ENCODE measurements at places on chromosomes 1 and 21.

GRCh38 chr1:6603238-6603914 lies 707 bp upstream of the KLHL21 start:
- DNase-seq = peak; percentile 72

DNA sequence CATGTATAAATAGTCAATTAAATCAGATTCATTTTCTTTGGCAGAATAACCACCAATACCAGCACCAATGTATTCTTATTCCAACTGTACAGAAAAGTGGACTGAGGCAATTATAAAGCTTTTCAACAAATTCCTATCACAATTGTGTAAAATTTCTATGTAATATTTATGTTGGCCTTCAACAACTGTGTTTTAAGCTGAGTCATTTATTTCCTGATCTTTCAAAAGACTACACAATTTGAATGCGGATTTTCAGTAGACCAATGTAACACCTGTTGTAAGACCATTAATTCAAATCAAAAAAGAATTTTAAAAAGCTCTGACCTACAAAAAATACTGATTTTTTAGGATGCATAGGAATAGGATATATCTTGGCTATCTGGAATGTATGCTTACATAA lies 25.5 kb downstream of the GPATCH2 start:
- no peak for DNase-seq

DNA sequence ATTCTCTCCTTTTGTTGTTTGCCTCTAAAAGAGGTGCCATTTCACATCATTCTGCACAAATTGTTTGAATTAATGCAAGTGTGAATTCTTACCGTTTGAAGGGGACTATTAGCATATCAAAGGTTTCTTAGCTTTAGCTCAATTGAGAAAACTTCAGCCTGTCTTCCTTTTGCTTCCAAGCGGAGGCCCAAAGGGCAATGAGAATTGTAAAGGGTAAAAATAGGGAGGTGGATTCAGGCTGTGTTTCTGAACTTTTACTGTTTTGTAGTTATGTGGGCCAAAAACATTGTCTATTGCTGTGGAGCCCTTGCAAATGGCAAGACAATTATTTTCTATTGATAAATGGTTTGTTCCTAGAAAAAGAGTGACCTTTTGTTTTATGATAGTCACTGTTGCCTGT lies 3.6 kb downstream of the ADGRL2 start:
- no peak for DNase-seq

DNA sequence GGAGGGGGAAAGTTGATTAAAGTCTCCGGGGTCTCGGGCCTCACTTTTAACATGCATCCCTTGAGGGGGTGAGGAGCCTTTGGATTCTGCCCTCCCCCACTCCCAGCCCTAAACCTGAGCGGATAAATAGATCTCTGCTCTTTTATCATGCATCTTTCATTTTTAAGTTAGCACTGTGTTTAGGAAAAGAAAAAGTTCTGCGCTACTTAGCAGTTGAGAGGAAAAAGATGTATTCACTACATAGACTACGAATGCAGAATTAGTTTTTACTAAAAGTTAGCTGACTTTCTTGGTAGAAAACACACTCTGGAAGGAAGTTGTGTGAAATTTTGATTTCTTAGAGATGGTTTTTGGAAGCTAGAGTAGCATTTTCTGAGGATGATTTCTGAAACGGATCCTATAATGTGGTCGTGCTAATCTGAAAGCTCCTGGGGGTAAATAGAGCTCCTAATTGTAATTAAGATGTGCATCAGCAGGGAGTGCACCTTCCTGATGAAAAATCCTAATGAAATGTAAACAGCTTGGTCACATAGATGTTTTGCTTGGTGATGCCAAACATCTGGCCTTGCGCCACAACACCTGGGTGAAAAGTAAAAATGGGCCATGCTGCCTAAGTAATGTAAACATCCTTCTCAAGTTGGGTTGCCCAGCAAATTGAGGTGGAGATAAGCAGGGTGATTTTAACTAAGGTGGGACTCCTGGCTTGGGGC lies 1.8 kb downstream of the ROR1 start:
- DNase-seq = no peak

DNA sequence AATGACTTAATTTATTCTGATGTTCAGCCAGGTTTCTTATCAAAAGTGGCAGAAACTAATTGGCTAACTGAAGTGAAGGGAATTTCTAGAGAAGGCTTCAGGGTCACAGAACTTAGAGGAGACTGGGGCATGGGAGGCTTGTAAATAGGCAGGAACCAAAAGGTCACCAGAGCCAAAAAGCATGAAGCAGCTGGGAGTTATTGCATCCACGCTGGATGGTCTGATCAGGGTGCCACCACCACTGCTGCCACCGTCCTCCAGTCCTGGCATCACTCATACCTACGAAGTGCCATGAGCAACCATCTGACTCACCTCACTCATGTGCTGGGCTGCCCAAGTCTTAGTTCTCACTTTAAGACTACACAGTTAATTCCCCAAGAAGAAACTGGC lies 82.5 kb upstream of the DPH5 start:
- DNase-seq = no peak

- DNase-seq = no peak
These were observed 3.1 kb upstream of the LMNA start for GRCh38 chr1:156111355-156111962.

- DNase-seq = no peak
These were observed 8.9 kb downstream of the VTCN1 start for GRCh38 chr1:117201808-117202207.

DNA sequence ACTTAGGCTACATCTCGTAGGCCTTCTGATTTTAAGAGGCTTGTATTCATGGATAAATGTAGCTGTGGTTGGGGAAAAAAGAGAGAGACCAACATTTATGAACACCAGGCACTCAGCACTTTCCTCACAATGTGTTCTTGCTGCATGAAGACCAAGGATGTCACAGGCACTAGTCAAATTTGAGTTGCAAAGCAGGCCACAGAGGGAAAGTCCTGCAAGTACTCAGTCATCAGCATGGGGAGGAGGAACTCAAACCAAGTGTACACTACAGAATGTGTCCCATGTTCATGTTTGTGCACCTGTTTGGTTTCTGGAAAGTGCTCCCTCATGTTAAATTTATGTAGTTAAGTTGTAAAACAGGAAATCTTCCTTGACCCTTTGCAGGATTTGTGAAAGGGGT lies 8.7 kb upstream of the MAP3K7CL start:
- no peak for DNase-seq

- DNase-seq = no peak
These were observed 7.6 kb downstream of the GNB1 start for GRCh38 chr1:1883092-1883873.

GRCh38 chr1:108575375-108575774 lies 15.5 kb downstream of the EEIG2 start:
- peak; percentile 24 for DNase-seq

DNA sequence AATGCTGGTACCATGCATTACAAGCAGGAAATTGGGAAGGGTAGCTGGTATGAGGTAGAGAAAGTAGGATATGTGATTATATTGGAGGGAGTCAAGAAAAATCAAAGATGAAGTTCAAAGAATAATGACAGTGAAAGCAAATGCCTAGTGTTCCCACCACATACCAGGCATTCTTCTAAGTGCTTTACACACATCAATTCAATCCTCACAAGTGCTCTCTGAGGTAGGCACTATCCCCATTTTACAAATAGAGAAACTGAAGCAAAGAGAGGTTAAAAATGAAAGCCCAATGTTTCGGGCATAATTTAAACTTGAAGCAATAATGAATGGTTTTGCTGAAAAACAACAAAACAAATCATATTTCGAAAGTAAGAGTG lies 40.1 kb upstream of the MCOLN3 start:
- no peak for DNase-seq

- DNase-seq = no peak
These were observed 14.1 kb upstream of the KIAA0040 start for GRCh38 chr1:175206687-175207086.

DNA sequence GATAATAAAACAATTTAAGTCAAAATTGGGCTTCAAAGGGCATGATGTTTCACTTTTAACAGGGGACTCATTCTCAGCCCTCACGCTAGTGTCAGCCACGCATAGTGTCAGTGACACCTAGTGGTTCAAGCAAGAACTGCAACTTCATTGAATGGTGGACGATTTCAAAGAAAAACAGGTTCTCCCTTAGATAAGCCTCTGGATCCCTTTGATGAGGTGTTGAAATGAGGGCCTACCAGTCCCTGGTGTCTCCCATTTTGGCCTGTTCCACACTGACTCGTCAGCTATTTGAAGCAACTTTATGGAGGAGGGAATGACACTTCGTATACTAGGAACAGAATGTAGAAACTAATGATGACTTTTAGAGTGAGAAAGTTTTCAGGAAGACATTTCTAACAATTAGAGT lies 56.2 kb downstream of the FCRL5 start:
- DNase-seq = peak; percentile 6

GRCh38 chr1:84300501-84300900 lies 1.0 kb upstream of the SAMD13 start:
- no peak for DNase-seq

DNA sequence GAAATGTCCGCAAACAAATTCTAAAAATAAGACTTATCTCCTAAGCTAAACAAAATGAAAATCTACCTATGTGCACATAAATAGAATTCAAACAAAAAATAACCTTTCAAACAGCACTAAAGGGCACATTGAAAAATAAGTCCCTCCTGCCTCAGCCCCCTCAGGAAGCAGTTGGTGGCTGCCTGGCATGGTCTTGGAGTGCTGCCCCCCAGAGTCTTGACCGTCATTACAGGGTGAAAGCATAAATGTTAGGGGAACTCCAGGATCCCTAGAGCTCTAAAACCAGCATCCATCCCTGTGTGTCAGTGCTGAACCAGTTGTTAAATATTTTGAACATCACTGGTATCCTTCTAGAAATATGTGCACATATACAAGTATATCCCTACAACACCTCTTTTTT lies 6.5 kb upstream of the NPL start:
- no peak for DNase-seq

- DNase-seq = no peak
These were observed 22.3 kb downstream of the IL6R start for GRCh38 chr1:154427173-154428139.

- DNase-seq = no peak
These were observed 282.2 kb downstream of the PLPP3 start for GRCh38 chr1:56297208-56297607.

DNA sequence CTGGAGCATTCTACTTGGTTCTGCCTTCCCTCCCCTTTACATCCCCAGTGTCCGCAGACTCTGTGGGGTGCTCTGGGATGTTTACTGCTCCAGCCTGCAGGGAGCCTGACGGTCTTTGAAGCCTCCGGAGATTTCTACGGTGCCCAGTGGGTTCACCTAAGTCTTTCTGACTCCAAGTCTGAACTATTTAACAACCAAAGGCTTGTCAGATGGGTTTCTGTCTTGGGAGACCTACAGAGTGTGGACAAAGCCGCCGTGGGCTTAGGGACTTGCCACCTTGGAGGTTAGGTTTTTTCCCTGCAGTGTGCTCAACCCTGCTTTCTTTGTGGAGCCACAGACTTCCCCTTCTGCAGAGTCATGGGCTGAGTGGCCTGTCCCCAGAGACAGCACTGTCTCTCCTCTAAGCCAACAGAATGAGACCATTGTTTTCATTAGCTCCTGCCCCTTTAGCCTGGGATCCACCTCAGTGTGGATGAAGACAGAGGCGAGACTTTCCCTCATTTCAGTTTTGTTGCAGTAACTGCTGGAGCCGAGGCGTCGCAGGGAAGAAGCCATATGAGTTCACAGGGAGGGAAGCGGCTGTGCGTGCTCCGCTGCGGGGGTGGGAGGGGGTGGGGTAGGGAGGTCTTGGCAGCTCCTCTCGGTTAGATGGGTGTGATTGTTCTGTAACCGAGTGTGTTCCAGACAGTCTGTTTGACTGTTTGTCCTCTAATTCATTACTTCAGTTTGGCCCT lies 120.7 kb downstream of the CNIH3 start:
- DNase-seq = peak; percentile 74

- no peak for DNase-seq
These were observed 46.0 kb upstream of the FOXO6 start for GRCh38 chr1:41315146-41315822.

GRCh38 chr1:208115924-208116640 lies 128.1 kb downstream of the PLXNA2 start:
- DNase-seq = no peak

DNA sequence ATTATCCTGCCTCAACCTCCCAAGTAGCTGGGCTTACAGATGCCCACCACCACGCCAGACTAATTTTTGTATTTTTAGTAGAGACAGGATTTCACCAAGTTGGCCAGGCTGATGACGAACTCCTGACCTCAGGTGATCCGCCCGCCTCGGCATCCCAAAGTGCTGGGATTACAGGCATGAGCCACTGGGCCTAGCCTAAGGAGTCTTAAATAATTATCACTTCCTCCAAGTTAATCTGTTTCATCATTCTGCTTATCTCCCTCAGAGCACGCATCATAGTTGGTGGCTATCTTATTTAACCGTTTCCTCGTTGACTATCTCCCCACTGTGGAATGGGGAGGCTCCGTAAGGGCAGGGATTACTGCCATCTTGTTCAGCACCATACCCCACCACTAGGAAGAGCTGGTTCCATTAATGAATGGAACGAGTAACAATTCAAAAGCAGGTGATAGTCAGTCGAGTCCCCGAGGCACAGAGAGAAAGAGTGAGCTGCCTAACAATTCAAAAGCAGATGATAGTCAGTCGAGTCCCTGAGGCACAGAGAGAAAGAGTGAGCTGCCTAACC lies 52.7 kb downstream of the GLUL start:
- DNase-seq = no peak

GRCh38 chr1:58214674-58215073 lies 331.9 kb downstream of the OMA1 start:
- no peak for DNase-seq

GRCh38 chr1:66176012-66176715 lies 357.8 kb upstream of the SGIP1 start:
- no peak for DNase-seq

- no peak for DNase-seq
These were observed 58.2 kb downstream of the DNTTIP2 start for GRCh38 chr1:93820554-93821422.

GRCh38 chr1:116284819-116285390 lies 88.1 kb upstream of the ATP1A1 start:
- no peak for DNase-seq

- DNase-seq = no peak
These were observed 67.7 kb downstream of the SSBP3 start for GRCh38 chr1:54338464-54338863.

GRCh38 chr1:219427989-219428388 lies 184.9 kb downstream of the ZC3H11B start:
- no peak for DNase-seq

- DNase-seq = no peak
These were observed 29.0 kb downstream of the SPEN start for GRCh38 chr1:15876357-15877055.

DNA sequence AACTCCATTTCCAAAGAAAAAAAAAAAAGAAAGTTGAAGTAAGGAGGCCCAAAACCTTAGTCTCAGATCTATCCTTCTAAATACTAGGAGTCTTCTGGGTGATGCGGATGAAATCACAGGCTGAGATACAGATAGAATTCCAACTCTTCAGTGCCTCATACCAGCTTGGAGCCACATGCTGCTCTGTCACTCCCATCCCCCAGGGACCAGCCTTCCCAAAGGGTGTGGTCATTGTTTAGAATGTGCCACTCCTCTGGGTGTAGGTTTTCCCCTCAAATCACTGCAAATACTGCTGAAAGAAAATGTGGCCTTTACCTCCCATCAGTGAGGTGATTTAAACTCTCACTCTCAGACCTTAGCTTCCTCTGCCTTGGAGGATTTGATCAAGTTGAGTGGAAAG lies 112.9 kb downstream of the CDC7 start:
- no peak for DNase-seq

- no peak for DNase-seq
These were observed 152.3 kb upstream of the PTBP2 start for GRCh38 chr1:96569288-96569687.
